ENCODE measurements at places on chromosomes 5 and 9. TPM values are rescaled to one million over a fixed set of nuclear protein-coding genes. Genes with fewer than 3 reads are reported as not detected.

DNA sequence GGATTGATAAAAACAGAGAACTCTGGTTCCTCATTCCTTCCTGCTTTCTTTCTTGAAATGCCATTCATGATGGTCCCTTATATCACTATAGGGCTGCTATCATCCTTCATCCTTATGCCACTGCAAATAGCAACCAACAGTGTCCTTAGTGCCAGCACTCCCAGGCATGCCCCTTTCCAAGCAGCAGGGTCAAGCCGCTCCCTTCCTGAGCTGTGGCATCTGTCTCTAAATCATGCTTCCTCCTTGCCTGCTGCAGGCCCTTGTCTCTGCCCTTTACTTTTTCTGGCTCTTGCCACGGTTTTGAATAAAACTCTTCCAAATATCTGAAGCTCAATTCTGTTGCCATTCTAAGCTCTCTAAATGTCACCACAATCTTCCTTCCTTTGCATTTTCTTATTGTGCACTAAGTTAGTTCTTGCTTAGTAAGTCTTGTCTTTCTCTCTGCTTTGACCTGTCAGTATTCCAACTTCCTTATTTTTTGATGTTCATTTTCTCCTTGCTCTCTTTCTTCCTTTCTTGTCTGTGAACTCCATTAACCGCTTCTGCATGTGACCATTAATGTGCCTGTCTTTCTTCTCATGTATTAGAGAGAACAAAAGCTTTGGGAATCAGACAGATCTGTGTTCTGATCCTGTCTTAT, 19.9 kb downstream of the TLR4 start:
- DNase-seq = no peak

DNA sequence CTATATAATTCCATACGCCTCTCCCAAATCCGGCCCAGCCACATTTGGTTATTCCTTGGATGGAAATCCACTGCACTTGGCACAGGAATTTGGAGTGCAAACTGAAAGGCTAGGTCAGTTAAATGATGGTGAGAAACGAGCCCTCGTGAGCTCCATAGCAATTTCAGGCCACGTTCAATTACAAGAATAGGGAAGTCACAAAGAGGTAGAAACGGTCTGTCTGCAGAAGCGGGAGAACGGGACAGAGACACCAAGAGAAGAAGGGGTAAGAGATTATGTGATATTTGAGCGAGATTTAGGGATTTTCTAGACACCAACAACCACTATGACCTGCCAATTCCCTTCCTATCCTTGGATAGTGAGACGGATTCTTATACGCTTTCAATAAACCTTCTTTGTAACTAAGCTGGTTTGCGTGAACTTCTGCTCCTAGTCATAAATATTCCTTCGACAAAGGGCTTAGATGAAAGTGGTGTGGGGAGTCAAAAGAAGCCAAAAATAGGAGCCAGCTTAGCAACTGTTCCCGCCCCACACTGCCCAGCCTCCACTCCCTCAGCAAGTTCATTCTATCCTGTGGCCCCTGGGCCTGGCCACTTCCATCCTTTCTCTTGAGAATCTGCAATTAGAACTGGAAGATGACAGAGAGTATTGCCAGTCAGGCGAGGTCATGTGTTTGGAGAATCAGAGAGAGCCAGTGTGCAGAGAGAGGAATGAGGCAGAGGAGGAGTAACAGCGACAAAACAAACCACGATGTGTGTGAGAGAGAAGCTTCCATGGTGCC, 118.4 kb downstream of the ZNF608 start:
- DNase-seq = no peak

GRCh38 chr5:84290161-84290560, 94.5 kb downstream of the EDIL3 start:
- no peak for DNase-seq

Gene DMRT3
- 0.94 TPM for total RNA-seq

Gene CAVIN4
- total RNA-seq = 5.9 TPM

Gene PTPRD
- 381 TPM for total RNA-seq

Data from dorsolateral prefrontal cortex (tissue), 122 donors.